ENCODE measurements at places on chromosomes 12 and 14.

- DNase-seq: no peak
Measured at GRCh38 chr12:55729819-55730818, 1.3 kb upstream of the CD63 start.

DNA sequence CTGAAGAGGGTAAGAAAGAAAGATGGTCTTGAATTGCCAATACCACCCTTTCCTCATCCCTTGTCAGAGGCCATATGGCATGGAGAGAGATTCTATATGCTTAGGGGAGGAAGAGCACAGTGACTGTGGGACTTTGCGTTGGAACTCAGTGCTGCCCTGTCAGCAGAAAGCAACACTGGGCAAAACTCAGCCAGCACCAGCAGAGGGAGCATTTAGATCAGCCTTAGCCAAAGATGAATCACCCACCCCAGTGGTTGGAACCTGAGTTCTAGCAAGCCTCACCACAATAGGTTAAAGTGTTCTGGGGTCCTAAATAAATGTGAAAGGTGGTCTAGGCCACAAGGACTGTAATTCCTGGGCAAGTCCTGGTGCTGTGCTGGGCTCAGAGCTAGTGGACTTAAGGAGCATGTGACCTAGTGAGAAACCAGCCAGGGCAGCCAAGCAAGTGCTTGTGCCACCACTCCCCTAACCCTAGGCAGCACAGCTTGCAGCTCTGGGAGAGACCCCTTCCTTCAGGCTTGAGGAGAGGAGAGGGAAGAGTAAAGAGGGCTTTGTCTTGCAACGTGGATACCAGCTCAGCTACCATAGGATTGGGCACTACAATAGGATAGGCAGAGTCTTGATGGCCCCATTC, 11.4 kb upstream of the BCAT1 start:
- peak; percentile 42 for DNase-seq

DNA sequence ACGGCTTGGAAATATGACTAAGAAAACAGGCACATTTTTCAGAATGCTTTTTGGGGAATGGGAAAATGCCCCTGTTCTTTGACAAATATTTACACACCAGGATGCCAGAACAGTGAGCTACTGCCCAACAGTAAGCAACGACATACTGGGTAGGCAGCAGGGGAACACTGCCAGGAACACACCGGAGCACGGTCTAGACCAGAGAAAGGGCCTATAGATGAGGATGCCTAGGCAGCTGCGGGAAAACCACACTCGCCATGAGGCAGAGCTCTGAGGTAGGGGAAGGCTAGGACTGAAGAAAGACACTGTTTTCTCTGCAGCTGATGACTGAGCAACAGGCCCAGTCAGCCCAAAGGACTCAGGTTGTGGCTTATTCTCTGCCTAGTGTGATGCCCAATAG, 45.9 kb upstream of the COL2A1 start:
- no peak for DNase-seq

DNA sequence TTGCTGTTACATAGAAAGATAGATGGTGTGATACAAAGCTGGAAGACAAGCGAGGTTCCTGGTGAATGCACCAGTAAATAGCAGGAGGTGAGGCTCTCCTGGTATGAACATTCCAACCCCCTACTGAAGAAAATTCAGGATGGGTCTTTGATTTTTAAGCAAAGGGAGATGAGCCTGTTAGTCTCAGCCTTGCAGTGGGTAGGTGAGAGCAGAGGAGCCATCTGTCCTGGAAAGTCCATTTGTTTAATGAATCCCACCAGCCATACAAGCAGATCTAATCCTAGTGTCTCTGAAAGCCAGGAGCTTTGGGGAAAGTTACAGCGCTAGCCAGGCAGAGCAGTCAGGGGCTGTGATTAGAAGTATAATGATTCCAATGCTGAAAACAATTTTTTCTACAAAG, 234.8 kb upstream of the FOXN3 start:
- DNase-seq: no peak

DNA sequence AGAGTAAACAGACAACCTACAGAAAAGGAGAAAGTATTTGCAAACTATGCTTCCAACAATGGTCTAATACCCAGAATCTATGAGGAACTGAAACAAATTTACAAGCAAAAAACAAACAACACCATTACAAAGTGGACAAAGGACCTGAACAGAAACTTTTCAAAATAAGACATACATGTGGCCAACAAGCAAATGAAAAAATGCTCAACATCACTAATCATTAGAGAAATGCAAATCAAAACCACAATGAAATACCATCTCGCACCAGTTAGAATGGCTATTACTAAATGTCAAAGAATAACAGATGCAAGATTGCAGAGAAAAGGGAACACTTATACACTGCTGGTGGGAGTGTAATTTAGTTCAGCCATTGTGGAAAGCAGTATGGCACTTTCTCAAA, 125.8 kb downstream of the C12orf42 start:
- no peak for DNase-seq

GRCh38 chr12:130651188-130651959, 64.7 kb downstream of the RIMBP2 start:
- no peak for DNase-seq

- no peak for DNase-seq
Measured at GRCh38 chr12:113233967-113234366, 12.7 kb downstream of the TPCN1 start.

DNA sequence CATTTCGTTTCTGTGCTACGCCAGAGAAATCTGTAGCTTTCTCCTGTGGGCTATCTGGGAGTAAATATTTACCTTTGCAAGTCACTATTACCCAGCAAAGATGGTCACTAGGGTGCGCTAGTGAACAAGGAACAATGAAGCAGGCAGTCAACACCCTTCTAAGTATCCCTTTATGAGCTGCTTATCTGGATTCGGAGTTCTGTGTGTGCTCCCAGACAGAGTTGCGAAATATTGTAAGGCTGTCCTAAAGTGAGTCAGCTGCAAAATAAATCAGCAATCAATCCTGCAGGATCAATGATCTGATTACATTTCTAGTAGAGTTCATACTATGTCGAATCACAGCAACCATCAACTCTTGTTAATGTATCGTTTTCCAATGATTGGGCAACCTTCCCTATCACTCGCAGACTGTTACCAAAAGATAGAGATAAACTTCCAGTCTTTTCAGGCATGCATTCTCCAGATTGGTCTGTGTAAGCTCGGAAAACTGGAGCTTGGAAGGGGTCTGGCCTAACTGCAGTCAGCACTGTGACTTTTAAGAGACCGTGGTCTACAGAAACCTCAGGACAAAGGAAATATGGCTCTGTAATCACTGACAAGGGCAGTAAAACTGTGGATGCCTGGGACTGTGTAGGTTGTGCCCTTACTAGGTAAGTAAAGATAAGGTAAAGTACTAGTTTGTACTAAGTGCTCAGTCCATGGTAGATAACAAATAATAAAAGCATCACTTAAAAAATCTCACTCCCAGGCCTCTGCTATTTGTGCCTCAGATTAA, 133.5 kb downstream of the KCNK10 start:
- peak; percentile 65 for DNase-seq

GRCh38 chr14:24280797-24281460, 9.5 kb upstream of the RABGGTA start:
- no peak for DNase-seq

GRCh38 chr12:53492188-53492587, 7.1 kb downstream of the MAP3K12 start:
- DNase-seq: no peak

DNA sequence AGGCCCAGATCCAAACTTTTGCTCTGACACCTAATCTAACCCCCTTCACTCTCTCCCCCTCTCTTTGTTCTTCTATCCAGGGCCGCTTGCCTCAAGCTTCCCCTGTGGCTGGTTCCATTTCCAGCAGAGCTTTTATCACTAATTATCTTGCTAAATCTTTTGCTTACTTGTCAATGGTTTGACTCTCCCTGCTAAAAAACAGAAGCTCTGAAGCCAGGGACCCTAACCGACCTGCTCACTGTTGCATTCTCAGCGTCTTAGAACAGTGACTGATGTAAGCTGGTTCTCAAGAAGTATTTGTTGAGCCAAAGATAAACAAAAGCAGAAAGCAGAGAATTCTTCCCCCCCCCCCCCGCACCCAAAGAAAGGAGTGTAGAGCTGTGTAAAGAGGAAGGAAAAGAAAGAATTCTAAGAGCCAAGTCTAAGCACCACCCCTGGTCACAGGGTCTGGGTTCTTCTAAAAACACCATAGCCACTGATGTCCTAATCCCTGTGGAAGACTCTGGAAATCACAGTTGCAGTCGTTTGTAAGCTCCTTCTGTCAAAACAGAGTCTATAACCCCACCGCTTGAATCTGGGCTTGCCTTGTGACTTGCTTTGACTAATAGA, 385.8 kb downstream of the MED13L start:
- no peak for DNase-seq

GRCh38 chr12:15562263-15562662, 226.9 kb downstream of the EPS8 start:
- no peak for DNase-seq

GRCh38 chr14:47590767-47591495, 84.5 kb downstream of the MDGA2 start:
- no peak for DNase-seq

- no peak for DNase-seq
Measured at GRCh38 chr12:32477714-32478113, 78.4 kb downstream of the FGD4 start.

GRCh38 chr12:27915021-27915420, 57.5 kb downstream of the PTHLH start:
- DNase-seq: no peak

- DNase-seq: no peak
Measured at GRCh38 chr14:44369401-44370123, 137.5 kb downstream of the FSCB start.

All from Panc1 (cell line).